Fibroblast of skin of left quadriceps (primary cell): ENCODE measurements at places on chromosomes 1 and 21.

GRCh38 chr1:193368302-193368701 is 181.9 kb upstream of the B3GALT2 start:
- DNase-seq = no peak

DNA sequence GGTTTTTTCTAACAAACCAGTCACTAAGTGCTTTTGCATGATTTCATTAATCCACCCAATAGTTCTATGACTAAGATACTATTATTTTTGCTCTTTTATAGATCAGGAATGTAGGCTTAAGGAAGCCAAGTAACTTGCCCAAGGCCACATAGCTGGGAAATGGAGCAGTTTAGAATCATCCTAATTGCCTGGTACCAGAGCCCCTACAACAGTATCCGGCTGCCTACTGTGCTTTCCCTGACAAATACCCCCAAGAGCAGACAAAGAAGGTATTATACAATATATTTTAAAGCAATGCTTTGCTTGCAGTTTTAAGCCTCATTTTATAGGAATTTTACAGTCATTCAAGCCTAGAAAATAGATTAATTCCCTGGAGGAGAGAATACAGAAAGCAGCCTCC is 45.5 kb upstream of the RASAL2 start:
- no peak for DNase-seq

- DNase-seq = no peak
Observed at GRCh38 chr1:78171736-78172590, 126.2 kb downstream of the GIPC2 start.

- DNase-seq = no peak
Observed at GRCh38 chr1:160623227-160623633, 23.6 kb downstream of the SLAMF1 start.

GRCh38 chr1:242828199-242828598 is 303.7 kb upstream of the PLD5 start:
- DNase-seq = no peak

DNA sequence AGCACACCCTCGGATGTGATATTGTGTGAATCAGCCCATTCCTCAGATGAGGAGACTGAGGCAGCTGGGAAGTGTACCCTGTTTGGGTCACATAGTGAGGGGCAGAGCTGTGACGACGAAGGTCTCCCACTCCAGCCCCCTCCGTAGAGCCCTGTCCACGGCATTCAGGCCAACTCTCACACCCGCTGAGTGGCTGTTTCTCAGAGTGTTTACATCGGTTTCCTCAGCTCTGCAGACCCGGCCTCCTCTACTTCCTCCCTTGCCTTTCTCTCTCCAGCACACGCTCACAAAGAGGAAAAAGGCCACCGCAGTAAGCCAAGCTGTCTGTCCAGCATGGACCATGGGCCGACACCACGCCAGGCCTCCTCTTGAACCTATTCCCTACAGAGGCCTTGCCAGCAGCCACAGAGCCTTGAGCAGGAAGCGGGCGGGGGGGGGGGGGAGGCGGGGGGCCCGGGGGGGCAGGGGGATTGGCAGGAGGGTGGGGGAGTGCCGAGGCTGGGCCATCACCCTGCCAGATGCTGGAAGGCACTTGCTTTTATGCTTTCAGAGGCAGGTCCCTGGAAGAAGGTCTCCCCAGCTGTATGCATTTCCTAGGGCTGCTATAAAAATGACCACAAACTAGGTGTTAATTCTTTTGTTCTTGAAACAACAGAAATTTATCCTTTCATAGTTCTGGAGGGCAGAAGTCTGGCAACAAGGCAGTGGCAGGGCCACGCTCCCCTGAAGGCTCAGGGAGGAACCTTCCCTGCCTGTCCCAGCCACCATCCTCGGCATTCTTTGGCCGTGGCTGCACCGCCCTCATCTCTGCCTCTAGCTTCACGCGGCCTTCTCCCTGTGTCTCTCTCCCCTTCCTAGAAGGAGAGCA is 178.4 kb downstream of the PSMG1 start:
- DNase-seq = no peak

DNA sequence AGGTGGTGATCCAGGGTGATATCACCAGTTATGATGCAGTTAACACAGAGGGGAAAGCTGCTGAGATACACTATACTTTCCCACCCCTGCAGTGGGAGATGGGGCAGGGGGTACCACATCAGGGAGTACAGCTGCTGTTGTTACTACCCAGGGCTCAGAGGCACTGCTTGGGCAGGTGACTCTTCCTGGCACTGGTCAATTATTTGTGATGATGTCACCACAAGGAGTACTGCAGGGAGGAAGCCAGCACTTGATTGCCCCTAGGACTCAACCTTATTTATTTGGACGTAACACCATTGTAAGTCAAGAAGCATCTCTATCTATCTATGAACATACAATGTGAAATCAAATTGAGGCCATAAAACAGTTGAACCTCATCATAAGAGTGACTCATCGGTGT is 10.1 kb downstream of the IFNAR1 start:
- DNase-seq = no peak

DNA sequence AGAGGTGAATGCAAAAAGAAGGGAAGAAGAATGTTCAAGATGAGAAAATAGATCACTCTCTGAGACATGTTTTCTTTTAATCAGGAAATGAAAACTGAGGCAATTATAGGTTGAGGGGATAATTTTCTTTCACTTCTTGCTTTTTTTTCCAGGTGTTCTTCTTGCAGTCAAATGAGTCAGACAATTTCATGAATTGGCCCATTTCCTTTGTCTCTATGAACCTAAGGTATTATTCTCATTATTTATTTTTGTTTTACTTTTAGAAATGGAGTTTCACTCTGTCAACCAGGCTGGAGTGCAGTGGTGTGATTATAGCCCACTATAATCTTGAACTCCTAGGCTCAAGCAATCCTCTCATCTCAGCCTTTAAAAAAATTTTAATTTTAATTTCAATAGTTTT is 3.5 kb upstream of the VASH2 start:
- no peak for DNase-seq

DNA sequence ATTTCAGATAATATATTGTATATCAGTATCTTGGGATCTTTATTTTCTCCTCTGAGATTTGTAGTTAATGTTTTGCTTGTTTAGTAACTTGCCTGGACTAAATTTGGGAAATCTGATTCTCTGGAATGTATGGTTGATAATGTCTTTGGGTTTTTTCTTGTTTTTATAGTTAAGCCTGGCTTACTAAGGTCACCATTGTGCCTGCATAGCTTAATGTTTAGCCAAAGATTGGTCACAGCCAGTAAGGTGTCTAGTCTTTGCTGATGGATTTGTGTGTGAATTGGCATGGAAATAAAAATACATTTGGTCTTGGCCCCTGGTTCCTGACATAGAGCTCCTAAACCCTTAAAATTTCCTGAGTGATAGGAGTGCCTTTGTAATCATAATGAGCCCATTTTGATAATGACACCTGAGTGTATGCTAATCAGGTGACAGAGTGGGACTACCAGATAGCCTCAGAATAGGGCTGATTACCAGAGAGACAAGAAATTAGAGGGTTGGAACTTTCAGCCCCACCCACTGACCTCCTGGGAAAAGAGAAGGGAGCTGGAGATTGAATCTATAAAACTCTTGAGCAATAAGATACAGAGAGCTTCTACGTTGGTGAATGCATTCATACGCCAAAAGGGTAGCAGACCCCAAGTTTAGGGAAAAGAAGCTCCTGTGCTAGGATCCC is 47.9 kb upstream of the NUF2 start:
- no peak for DNase-seq

- no peak for DNase-seq
Observed at GRCh38 chr21:25913479-25913878, 178.7 kb downstream of the GABPA start.

DNA sequence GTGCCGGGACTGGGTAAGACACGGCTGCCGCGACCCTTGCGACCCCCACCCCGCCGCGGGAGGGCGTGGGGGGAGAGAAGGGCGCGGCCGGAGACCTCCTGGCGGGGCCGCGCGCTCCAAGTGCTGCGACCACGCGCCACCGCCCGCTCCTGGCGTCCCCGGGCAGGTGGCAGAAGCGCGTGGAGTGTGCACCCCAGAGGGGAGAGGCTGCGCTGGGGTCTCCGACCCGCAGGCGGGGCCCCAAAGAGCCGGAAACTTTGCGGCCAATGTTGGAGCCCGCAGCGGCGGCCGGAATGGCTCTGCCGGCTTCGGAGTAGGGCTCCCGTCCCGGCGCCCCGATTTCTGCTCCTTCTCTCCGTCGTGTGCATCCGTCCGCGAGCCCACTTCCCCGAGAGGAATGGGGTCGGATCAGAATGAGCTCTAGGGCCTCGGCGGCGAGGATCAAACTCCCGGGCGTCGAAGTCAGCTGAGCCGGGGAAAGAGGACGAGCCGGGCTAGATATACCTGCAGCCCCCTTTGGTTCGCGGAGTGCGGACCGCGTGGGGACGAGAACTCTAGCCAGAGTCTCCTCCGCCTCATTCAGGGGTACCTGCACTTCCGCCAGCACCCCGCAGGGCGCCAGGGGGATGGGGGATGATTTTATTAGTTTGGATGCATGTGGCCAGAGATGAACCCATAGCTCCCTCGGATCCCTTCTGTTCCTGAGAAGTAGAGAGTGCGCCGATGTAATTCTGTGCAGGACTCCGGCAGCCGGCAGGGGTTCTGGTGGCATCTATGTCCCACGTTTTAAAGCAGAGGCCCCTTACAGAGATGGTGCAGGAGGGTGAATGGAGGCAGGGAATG is 751 bp downstream of the STUM start:
- DNase-seq = no peak

DNA sequence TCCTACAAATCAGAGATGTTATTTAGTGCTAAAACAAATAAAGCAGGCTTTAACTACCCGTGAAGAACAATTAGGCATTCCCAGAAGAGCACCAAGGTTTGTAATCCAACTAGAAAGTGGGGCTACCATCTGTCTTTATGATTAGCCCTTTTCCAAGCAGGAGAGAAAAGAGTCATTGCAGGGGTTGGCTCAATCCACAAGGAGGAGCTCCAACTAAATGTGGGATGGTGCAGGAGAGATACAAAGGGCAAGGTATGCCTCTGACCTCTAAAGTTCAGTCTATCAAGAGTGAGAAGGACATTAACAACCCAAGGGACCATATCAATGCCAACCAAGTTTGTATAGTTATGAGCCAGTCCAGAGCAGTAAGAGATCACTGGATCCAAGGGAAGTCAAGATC is 382.7 kb upstream of the DUSP10 start:
- DNase-seq = no peak

GRCh38 chr21:38800046-38800758 is 5.5 kb upstream of the ETS2 start:
- no peak for DNase-seq

DNA sequence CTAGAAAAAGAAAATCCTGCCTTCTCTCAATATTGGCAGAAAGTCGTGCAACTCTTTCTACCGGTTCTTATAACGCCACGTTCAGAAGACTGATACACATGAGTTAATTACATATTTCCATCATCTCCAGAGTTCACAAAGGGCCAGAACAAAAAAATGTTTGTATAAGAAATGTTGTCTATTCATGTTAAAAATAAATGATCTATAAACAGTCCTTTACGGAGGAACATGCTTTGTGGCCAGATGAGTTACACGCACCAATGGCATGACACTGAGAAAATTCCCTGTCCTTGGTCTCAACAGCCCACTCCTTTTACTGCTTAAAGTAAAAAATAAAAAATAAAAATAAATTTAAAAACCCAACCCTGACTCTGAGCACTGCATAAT is 29.5 kb downstream of the C2CD2 start:
- no peak for DNase-seq

DNA sequence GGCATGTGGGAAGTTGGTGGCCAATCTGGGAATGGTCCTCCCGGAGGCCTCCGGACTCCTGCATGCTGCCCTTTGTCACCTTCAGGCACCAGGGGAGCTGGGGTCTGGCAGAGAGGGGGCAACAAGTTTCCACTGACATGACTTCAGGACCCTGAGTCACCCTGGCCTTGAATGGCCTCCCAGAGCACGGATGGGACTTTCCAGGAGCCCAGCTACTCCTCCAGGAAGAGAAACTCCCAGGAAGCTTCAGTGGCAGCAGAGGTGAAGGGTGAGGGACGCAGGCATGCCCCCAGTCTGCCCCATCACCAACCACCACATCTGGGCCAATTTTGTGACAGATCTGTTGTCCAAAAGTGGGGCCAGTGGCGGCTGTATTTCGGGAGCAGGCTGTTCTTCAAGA is 55.9 kb upstream of the WASF2 start:
- DNase-seq = no peak

GRCh38 chr1:227092069-227092468 is 152.0 kb downstream of the COQ8A start:
- DNase-seq = no peak

- DNase-seq = no peak
Observed at GRCh38 chr1:16119926-16120325, 35.9 kb downstream of the EPHA2 start.

DNA sequence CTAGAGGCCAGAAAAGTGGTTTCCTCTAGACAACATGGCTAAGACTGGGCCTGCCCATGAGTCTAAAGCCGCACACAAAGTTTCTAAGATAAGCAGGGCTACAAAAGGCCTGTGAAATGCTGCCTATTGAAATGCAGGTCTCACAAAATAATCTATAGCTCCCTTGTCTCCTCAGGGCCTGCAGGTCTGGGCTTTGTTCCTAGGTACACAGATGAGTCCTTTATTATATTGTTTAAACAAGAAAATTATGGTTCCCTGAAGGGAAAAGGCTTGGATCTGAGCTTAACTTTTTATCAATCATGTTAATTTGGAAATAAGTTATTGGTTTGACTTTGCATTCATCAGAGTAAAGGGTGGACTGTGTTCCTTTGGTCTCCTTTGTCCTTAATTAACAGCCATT is 413.4 kb upstream of the BEND5 start:
- no peak for DNase-seq

GRCh38 chr1:153534226-153534924 is 1.4 kb downstream of the S100A6 start:
- DNase-seq = no peak

DNA sequence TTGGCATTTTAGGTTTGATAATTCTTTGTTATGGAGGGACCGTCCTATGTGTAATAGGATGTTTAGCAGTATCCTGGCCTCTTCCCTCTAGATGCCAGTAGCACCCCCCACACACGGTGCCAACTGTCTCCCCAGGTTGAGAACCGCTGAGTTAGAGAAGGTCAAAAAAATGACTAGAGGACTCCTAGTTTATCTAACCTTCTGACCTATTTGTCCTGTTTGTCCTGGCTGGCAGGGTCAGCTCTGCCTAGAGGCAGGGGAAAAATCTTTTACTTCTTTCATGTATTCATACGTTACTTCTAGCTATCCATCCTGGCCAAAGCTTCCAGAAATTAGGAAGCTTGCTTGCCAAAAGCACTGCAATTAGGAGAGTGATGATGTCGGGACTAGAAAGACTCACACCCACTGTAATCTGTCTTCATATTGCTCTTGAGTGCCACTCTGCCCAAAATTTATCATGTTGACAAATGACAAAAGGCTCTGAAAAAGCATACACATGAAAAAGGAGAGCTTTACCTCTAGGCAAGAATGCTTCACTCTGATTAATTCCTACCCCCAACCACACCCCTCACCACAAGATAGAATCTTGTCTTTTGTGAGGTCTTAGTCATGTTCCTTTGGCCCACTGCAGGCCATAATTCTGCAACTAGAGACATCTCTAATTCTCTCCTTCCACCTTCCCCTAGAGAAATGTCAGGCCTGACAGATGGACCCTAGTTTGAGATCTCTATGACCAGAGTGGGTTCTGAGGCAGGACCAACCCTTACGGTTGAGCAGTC is 14.4 kb upstream of the AKR1A1 start:
- DNase-seq = no peak
